ENCODE measurements at places on chromosomes 2 and 18. TPM values are rescaled to one million over a fixed set of nuclear protein-coding genes. Genes with fewer than 3 reads are reported as not detected.

The LAMA3 gene
- not detected for polyA plus RNA-seq

The ALK gene
- not detected for polyA plus RNA-seq

The NCKAP5 gene
- polyA plus RNA-seq: not detected

DNA sequence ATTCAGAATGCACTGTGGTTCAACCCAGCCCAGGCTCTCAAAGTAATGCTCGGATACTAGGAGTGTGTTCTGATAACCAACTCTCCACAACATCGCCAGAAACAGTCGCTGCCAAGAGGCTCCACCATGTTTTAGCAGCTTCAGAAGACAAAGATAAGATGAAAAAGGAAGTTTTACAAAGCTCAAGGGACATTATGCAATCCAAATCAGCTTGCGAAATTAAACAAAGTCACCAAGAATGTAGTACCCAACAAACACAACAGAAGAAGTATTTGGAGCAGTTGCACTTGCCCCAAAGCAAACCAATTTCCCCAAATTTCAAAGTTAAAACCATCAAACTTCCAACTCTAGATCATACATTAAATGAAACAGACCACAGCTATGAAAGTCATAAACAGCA is 360.9 kb downstream of the XIRP2 start:
- DNase-seq: no peak

DNA sequence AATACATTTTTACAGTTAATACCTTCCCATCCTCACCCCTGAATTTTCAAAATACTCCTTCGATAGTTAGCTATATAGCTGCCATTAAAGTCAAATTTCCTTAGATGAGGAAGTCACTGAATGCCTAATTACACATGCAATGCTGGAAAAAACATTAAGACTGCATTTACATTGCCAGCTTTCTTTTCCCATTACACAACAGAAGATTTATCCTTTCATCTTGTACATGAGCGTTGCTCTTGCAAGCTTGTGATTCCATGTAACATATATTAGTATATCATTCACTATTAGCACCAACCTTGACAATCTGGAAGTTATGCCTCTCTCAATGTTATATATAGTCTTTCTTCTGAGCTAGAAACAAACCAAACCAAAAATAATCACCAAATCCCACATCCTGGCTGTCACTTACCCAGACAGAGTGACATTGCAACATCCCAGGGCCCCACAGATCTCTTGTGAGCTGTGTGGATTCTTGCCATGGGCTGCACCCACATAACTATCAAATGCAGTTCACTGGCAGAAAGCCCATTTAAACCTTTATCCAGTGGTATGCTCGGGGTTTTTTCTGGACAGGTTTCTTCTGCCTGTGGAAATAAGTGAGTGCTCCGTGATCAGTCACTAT is 79.2 kb upstream of the PAPOLG start:
- no peak for DNase-seq

- no peak for DNase-seq
These were observed 249.8 kb upstream of the ATP5MC3 start for GRCh38 chr2:175431101-175431946.

DNA sequence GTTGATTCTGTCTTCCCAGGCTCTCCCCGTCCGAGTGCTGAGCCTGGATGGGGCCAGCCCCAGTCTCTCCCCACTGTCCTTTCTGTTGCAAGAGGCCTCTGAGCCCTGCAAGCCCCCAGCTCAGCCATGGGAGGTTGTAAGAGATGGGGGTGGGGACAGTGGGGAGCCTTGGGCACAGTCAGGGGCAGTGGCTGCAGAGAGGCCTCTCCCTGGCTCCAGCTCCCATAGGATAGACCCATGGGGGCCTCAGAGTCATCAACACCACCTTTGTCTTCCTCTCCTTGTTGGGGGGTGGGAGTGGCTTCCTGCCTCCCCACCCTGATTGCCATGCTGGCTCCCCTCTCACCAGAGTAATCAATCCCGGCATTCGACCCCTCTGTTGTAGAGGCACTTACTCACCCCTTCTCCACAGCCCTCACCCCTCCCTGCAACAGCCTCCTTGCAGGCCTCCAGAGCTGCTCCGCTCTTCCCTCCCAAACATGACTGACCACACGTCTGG is 37.5 kb upstream of the NPAS2 start:
- DNase-seq: no peak

DNA sequence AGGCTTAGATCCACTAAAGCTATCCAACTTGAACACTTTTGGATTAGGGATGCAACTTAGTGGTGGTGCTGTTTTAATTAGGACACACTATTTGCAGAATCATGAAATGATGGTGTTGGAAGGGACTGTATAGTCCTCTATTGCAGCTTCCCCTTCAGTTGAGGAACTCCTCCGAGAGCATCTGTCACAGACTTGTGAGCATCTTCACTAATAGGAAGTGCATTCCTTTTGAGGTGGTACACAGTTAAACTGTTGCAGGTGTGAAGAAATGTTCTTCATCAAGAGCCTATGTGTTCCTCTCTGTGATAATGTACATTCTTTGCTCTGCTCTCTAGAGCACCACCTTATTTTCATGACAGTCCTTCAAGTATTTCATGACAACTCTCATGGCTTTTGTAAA is 197.4 kb downstream of the CAMKMT start:
- no peak for DNase-seq

GRCh38 chr18:62812876-62813275 is 97.5 kb downstream of the PHLPP1 start:
- no peak for DNase-seq
